ENCODE measurements at places on chromosomes 11 and 22. TPM values are rescaled to one million over a fixed set of nuclear protein-coding genes. Genes with fewer than 3 reads are reported as not detected.

Gene SLC37A4
- total RNA-seq: 21.9 TPM

Gene WNT7B
- not detected for total RNA-seq

Gene OR5A1
- total RNA-seq: not detected

Gene TH
- not detected for total RNA-seq

DNA sequence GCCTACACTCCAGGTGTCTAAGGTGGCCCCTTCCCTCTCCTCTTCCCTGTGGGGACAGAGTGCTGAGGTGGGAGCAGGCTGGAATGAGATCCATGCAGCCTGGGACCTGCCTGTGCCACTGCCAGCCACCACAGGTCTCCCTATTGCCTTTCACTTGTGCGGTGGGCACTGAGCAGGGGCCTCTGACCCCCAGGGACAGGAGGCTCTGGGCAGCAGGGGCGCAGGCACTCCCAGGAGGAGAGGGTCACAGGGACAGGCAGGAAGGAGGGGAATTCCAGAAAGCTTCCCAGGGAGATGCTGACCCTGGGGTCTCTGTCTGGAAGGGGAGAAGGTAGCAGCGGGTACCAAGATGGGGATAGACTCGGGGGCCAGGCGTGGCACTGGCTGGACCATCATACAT lies 228.5 kb upstream of the B3GAT1 start:
- DNase-seq: no peak

DNA sequence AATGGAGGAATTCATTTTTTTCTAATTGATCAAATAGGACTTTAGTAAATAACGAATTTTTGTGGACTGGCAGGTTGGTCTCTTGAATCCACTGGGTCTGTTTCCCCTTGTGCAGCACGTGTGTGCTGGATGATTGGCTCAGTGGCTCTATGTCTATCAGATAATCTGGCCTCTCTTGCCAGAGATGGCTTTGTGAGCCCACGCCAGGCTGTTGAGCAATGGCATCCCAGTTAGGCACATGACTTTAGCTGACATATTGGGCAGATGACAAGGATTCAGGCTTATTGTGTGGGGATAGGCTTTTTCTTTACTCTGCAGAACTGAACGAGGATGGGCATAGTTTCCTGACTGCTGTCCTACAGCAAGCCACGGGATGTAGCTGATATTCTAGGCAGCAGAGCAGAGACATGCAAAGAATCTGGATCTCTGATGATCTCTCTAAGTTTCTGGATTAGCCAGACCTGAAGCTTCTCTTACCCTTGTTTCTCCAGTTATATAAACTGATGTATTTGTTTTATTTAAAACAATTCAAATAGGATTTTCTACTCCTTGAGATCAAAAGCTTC lies 144.9 kb downstream of the ARHGAP42 start:
- DNase-seq: no peak

DNA sequence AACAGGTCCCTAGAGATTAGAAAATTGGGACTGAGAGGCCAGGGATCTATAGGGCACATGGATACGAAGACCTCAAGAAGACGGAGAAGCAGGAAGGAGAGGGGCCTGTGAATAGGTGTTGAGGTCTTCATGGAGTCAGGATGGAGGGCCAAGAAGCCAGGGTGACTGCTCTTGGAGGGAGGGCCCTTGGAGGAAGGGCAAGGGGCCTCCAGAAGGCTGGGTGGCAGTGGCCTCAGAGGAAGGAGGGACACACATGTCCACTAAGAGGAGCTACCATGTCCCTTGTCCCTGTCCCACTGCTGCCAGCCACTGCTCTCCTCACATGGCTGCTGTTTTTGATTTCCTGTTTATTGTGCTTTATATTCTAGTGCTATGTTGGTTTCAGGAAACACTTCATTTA lies 589.5 kb upstream of the B3GAT1 start:
- DNase-seq: no peak

DNA sequence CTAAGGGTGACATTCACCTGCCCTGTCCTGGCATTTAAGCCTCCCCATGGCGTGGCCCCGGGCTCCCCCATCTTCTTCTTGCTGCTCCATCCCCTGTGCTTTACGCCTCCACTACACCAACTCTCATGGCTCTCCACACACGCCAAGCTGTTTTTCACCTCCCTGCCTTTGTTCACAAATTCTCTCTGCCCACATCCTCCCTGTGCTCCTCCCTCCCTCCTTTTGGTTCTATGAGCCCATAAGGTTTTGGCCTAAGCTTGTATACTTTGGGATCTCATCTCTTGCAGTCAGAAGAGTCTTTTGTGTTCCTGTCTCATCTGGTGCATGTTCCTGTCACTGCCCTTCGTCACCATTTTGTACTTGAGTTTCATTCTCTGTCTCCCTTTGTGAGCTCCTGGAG lies 4.6 kb upstream of the DNAL4 start:
- DNase-seq: no peak

- DNase-seq: no peak
Observed at GRCh38 chr22:42360348-42360747, 71.9 kb downstream of the NFAM1 start.

Data from endothelial cell (in vitro differentiated cells).